ENCODE measurements at places on chromosomes 2 and 18. TPM values are rescaled to one million over a fixed set of nuclear protein-coding genes. Genes with fewer than 3 reads are reported as not detected.

GRCh38 chr2:162232671-162233070, 10.6 kb downstream of the FAP start:
- peaks cover 6% of the 10 kb centered on the region for H3K4me1 ChIP-seq
- no peak for DNase-seq
- H3K4me3 ChIP-seq: no peak overlapping the region
- H3K27ac ChIP-seq: no peak overlapping the region
- no peaks in the 10 kb centered on the region for H3K36me3 ChIP-seq

EIF5B gene
- total RNA-seq: 44.1 TPM

GRCh38 chr2:211751848-211752247, 786.8 kb downstream of the ERBB4 start:
- no peak overlapping the region for H3K27ac ChIP-seq
- no peak overlapping the region for H3K4me3 ChIP-seq
- no peaks in the 10 kb centered on the region for H3K36me3 ChIP-seq
- H3K27me3 ChIP-seq: no peaks in the 10 kb centered on the region

CIB4 gene
- not detected for total RNA-seq

STAMBP gene
- 23.8 TPM for total RNA-seq

GRCh38 chr2:120631724-120632123, 103.9 kb upstream of the GLI2 start:
- H3K4me1 ChIP-seq: peaks cover 11% of the 10 kb centered on the region
- no peaks in the 10 kb centered on the region for H3K27me3 ChIP-seq
- no peak overlapping the region for H3K4me3 ChIP-seq

DNA sequence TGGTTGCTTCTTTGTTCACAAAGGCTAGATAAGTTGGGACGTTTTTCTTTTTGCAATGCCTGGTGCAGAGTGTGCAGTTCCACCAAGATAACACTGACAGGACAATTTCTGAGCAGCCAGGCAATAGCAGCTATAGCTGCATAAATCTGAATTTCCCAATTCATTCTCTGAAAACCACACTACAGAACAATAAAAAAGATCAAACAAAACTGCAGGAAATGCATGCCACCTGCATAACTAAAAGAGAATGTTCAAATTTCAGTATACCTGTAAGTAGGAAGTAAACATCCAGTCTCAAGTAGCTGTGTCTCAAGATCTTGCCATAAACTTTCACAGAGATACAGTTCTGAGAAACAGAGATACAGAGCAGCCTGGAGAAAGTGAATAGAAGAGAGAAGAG, 5.3 kb upstream of the KCTD18 start:
- peaks cover 5% of the 10 kb centered on the region for H3K4me1 ChIP-seq
- no peak overlapping the region for H3K27ac ChIP-seq
- H3K4me3 ChIP-seq: no peak overlapping the region
- H3K36me3 ChIP-seq: no peaks in the 10 kb centered on the region

TOGARAM2 gene
- total RNA-seq: 0.49 TPM

UGT1A3 gene
- not detected for total RNA-seq

SFT2D3 gene
- 9.5 TPM for total RNA-seq

All from thoracic aorta (tissue), 2 donors.